Lung (tissue), 17 donors: ENCODE measurements at places on chromosomes 1 and 21. TPM values are rescaled to one million over a fixed set of nuclear protein-coding genes. Genes with fewer than 3 reads are reported as not detected.
A peak's percentile ranks its signal among the peaks of the same experiment; 100 is the strongest.

Gene HCRTR1
- not detected for total RNA-seq

- no peak for DNase-seq
Measured at GRCh38 chr1:151907363-151908139, 1.8 kb downstream of the THEM4 start.

DNA sequence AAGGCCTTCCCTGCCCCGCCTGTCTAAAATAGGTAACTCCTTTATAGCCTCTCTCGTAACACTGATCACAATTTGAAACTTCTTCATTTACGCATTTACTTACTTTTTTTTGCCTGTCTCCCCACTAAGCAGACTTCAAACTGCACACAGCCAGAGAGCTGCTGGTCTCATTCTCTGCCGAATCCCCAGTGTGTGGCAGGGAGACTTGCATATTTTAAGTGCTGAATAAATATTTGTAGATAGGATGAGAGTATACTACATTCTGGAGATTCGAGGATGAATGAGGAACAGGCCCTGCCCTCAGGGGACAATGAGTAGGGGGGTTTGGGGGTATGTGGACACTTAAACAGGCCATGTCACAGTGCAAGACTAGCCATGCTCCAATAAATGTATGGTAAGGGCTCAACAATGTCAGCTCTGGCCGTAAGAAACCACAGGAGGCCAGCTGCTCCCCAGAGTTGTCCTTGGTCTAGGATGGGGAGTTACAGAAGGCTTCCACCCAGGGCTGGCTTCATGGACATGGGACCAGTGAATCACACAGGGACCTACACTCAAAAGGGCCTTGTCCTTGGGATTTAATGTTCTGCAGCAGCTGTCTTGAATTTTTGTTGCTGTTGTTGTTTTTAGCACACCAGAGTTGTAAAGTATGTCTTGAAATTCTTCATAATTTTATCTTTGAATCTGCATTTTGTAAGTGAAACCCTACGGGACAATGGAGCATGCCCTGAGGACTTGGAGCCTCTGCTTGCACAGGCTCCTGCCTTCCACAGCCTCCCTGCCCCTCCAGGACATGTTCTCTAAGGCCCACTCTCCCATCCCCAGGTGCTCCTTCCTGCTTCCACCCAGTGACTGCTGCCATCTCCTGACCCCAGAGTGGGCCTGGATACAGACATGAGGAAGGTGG, 8.5 kb downstream of the DIO1 start:
- no peak for DNase-seq

DNA sequence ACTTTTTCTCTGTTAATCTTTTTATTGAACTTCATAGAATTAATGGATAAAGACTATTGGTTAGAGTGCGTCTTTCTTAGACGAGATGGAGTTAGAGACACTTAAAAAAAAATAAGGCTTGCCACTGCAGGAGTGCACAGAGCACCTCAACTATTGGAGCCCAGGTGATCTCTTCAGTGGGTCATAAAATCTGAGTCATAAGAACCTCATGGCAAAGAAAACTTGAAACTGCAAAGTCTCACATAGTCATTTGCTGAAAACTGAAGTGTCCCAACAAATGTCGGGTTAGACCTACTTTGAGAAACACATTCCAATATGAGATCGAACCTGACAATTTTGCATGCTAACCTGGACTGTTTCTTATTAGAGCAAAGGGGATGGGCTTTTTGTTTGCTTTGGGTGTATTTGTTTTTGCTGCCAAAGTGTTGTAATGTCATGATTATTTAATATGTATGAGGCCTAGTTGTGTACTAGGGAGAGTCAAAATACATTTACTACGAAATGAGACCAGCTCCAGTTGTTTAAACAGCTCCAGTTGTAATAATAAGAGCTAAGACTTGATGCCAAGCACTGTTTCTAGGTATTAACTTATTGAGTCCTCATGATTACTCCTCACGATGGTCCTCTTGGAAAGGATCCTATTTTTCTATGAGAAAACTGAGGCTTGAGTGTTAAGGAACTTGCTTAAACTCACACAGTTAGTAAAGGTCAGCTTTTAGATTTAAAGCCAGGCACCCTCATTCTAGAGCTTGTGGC, 65.1 kb downstream of the DDR2 start:
- DNase-seq = no peak

Gene ICOSLG
- total RNA-seq = 4.0 TPM

Gene TEDDM1
- total RNA-seq = not detected

DNA sequence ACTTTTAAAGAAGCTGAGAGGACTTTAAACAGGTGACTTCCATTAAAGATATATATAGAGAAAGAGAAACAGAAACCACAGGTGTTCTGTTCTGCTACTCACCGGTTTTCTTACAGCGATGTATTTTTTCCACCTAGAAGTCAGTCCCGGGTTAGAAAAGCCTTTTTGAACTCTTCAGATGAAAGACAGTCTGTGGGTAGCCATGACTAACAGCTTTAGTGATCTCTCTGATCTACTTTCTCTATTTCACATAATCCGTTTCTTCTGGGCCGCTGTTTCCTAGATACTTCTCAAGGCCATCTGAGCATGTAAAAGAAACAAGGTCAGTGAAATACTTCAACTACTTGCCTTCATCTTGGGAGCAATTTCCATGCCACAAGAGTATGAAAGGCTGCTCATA, 25.1 kb downstream of the WDR64 start:
- no peak for DNase-seq

DNA sequence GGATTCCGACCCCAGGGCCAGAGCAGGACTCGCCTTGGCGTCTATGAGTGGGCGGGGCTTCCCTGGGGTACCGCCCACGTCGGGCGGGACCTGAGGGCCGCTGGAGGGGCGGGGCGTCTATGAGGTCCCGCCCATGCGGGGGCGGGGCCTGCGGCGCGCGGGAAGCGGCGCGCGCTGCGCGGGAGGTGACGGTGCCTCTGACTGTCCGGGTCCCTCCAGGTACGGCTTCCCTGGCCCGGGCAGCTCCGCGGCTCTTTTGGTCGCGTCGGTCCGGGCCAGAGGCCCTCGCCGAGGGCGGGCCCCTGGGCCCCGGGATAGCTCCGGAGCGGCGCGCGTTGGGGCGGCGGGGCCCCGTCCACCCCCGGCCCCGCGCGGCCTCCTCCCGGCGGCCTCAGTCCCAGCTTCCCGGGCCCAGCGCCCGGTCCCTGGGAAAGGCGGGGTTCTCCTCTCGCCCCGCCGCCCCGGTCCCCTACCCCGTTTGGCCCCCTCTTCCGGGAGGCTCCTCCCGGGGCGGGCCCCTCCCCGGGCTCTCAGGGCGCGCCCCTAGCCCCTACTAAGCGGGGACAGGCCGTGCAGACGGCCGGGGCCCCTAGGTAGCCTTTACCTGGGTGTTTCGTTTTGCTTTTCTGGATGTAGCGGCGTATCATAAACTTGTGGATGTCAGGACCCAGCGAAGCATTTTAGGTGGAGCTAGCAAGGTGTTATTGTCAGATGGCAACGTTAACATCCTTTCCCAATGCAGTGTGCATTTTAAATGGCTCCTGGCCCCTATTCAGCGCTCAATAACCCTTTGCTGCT, at the start of gene CHAF1B:
Gene CHAF1B (plus strand): TSS at position 160 of the 798 bp plus-strand sequence. CDS start 745 bp downstream, outside the sequence.
- DNase-seq = peak; percentile 84

DNA sequence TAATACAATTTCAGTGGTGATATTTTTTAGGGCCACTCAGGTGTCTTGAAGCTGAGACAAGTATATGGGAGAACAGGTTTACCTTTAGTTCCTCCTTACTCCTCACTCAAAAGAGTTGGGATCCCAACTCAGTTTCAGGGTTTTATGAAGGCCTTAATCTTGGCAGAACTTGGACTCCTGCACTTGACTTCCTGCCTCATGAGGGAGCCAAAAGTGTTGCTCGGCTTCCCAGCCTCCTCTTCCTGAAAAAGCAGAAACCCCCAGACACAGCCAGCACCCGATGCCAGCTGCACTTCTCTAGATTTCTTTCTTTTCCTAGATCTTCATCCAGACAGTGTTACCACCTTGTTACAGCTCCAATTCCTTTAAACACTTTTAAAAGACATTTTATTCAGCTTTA, 70.8 kb upstream of the TMPRSS2 start:
- DNase-seq = no peak

DNA sequence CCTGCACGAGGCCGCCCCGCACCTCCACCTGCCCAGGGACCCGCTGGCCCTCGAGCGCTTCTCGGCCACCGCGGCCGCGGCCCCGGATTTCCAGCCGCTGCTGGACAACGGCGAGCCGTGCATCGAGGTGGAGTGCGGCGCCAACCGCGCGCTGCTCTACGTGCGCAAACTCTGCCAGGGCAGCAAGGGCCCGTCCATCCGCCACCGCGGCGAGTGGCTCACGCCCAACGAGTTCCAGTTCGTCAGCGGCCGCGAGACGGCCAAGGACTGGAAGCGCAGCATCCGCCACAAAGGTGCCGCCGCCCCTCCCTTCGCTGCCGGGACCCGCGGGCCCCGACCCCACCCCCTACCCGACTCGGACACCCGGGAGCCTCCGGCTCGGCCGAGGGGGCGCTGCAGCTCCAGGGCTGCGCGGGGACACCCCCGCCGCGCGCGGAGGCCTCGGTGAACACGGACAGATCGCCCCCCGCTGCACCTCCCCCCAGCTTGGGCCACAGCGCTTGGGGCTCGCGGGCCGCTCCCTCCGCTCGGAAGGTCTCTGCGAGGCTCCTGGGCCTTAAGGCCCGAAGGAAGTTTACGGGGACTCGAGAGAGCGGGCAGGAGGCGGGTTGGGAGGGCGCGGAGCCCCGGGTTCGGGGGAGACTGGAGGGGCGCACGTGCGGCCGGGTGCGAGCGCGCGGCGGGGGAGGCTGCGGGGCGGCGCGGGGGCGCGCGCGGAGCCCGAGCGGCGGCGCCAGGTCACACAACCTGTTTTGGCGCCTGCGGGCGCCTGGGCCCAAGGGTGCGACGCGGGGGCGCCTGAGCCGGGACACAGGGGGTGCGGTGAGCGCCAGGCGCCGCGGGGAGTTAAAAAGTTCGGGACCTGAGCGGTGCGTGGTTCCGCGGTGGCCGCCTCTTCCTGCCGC, 1.2 kb downstream of the SAMD11 start:
- peak; percentile 45 for DNase-seq

Gene FNDC7
- total RNA-seq = 0.06 TPM
